Lower lobe of right lung (tissue), 2 donors: ENCODE measurements at places on chromosomes 7 and 10. TPM values are rescaled to one million over a fixed set of nuclear protein-coding genes. Genes with fewer than 3 reads are reported as not detected.
A peak's percentile ranks its signal among the peaks of the same experiment; 100 is the strongest.

The ADRA2A gene
- 3.8 TPM for total RNA-seq

DNA sequence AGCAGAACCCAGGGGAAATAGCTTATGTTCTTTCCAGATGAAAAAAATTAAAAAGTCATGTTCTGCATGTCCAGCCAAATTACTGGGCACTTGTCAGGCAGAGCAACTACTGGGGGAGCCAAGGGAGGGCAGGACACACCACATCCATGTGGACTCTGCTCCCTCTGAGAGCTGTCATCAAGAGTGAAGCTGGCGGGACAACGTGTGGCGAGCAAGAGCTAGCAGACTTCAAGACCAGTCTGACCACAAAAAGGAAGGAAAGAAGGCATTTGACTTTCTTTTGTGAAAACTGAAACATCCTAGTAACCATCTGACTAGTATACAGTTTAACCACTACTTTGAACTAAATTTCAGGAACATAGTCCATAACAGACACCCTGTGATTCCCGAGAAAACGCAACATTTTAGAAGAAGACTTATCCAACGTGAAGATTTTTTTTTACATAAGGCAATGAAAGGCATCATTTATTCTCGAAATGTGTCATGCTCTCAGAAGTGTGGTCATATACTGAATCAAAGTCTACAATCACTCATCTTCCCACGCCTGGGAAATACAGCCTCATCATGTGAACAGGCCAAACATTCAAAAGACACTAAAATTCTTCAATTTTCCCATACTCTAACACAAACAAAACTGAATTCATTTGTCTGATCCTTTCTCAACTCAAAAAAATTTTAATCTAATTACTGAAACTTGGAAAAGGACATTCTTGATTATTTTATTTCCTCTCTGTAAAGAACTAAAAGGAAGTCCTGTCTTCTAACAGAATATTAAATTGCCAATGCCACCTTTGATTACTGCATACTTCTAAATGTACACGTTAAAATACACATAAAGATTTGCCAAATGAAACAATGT is 15.5 kb downstream of the CYTH3 start:
- peak; percentile 54 for DNase-seq

DNA sequence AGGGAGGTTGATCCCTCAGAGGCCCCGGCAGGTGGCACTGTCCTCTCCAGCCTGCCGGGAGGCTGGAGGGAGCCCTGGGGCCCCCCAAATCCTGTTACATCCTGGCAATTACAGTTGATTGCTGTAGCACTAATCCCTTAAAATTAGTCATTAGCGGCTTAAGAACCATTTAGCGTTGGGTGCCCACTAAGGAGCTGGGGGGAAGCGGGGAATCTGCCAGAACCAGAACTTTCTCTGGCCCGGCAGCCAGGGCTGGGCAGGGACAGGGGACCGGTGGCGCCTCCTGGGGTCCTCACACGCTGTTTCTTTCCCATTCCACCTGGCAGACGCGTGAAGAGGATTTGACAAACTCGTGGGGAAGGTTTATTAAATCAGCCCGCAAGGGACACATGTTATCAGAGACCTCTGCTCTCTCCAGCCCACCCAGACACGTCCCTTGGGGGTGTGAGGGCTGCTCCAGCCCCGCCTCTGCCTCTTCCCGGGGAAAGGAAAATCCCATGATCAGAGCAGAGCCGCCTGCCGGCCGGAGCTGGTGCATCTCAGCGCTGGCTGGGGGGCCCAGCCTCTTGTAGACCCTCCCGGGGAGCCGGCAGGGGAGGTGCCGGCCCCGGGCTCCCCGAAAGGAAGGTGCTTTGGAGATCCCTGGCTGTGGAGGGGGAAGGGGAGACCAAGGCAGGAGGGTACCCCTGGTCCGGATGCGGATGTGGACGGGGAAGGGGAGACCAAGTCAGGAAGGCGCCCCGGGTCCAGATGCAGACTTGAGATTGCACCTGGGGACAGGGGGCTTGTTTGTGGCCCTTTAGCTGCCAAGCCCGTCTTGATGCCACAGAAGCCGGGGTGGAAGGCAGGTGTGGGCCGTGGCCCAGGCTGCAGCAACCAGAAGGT is 142.7 kb downstream of the ELFN1 start:
- no peak for DNase-seq

- DNase-seq, result no peak
Observed at GRCh38 chr7:127816354-127817190, 164.6 kb downstream of the SND1 start.

The CFAP69 gene
- total RNA-seq, result 8.4 TPM

GRCh38 chr10:90723416-90724068 is 134.3 kb downstream of the HTR7 start:
- no peak for DNase-seq

- no peak for DNase-seq
Observed at GRCh38 chr10:111967547-111967946, 216.0 kb downstream of the GPAM start.

The CACNB2 gene
- 1.4 TPM for total RNA-seq

- DNase-seq, result no peak
Observed at GRCh38 chr10:78865538-78865875, 203.3 kb upstream of the ZMIZ1 start.

The CPA5 gene
- not detected for total RNA-seq

The GIMAP2 gene
- total RNA-seq, result 46.9 TPM

DNA sequence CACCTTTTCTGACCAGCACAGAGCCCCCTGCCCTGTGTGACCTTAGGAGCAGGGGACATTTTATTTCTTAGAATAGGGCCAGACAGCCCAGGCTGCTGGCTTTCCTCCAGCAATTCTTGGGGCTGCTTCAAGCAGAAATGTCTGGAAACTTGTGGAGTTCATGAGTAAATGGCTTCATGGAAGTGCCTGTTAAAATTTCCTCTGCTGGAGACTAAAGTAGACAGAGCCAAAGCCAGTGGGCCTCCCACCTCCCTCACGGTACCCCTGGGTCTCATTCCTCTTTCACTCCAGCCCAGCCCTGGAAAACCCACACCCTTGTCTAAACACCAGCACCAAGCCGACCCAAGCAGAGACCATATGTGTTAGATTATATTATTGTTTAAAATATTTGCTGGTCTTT is 505.5 kb upstream of the ZMIZ1 start:
- DNase-seq, result no peak

DNA sequence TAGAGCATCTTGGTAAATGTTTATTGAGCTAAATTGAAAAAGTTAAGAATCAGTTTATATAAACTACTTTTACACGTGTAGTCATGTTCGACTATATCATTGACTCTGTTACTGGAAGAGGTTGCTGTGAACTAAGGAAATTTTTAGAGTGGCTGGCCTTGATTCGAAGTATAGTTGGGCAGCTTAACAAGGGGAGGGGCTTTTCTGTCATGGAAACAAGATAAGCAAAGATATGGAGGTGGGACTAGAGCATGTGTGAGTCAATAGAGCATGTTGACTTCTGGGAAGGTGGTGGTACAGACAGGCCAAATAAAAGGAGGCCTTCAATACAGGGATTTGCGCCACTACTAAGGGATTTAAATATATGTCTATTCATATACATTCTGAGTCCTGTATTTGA is 7.6 kb downstream of the ATP5F1C start:
- no peak for DNase-seq

DNA sequence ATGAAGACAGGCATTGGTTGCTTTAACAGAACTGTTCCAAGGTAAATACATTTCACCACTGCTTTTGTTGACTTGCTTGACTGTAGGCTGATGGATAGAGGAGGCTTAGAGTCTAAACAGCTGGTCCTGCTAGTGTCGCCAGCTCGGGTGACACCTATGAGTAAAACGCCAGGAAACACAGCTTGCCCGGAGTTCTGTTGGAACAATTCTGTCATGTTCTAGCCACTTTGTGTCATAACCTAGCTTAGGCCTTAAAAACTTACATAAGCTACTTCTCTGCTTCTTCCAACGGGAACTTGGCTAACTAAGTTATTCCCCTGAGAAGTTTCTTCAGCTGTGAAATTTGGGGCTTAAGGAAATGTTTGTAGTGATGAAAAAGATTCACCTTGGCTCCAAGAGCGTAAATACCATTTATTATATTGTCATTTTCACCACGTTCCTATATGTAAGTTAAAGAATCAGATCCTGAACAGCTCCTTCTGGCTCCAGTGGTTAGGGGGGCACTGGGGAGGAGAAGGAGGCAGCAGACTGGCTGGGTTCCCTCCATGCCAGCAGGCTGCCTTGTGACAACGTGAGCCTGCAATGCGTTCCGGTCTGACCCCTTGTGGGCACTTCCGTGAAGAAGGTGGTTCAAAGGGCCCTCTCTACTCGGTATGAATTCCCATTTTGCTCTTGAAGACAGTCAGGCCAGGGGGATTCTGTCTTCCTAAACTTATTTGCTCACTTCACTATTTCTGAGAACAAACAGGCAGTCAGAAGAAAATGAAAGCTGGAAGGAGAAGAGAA is 253.2 kb downstream of the BMPER start:
- no peak for DNase-seq

GRCh38 chr10:102781921-102782557 is 38.3 kb downstream of the WBP1L start:
- DNase-seq, result no peak

The HGF gene
- 17.2 TPM for total RNA-seq

- DNase-seq, result no peak
Observed at GRCh38 chr7:133582766-133583523, 330.1 kb downstream of the EXOC4 start.

- no peak for DNase-seq
Observed at GRCh38 chr7:156609010-156609877, 31.3 kb upstream of the RNF32 start.

DNA sequence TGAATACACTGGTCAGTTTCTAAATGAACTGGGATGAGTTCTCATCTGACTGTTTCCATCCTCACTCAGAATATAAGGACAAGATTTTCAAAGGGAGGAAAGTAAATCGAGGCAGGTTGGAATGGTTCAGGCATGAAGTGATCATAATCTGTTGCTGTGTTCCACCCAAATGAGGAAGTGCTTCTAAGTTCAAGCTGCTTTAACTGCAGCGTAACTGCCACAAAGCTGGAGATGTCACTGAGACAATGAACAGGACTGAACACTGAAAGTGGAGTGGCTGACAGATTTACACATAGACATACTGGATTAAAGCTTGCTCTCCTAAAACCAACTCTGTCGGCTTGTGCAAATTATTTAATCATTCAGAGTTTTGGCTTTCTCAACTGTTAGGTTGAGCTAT is 66.6 kb downstream of the GPR37 start:
- DNase-seq, result no peak

DNA sequence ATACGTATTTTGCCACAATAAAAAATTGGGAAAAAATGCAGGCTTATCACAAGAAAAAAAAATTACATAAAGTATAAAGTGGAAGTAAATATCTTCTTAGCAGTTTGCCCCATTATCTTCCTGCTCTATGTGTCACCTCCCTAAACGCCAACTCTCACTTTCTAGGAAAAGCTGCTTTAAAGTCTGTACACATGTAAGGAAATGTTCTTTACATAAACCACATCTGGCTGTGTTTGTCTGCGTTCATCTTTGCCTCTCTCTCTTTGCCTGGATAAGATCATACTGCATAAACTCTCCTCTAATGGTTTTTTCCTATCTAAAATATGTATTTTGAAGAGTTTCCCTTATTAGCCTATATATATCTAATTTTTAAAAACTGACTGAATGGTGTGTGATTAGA is 23.0 kb upstream of the UMAD1 start:
- no peak for DNase-seq

DNA sequence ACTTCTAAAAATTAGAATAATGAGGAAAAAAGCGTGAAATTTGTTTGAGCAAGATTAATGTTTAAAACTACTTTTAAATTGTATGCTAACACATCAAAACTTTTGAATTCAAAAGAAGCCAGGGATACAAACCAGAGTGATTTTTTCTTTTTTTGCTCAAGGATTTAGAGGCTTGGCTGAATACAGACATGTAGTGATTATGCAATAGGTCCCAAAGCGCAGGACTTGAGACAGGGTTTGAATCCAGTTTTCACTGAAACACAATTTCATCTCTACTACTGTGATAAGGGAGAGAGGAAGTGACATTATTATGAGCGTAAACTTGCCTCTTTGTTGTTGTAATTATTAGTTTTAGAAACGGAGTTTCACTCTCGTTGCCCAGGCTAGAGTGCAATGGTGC is 207.3 kb downstream of the ZNF33B start:
- no peak for DNase-seq

GRCh38 chr7:70775570-70776156 is 356.3 kb upstream of the GALNT17 start:
- no peak for DNase-seq

- no peak for DNase-seq
Observed at GRCh38 chr7:12519682-12520009, 50.9 kb upstream of the SCIN start.

DNA sequence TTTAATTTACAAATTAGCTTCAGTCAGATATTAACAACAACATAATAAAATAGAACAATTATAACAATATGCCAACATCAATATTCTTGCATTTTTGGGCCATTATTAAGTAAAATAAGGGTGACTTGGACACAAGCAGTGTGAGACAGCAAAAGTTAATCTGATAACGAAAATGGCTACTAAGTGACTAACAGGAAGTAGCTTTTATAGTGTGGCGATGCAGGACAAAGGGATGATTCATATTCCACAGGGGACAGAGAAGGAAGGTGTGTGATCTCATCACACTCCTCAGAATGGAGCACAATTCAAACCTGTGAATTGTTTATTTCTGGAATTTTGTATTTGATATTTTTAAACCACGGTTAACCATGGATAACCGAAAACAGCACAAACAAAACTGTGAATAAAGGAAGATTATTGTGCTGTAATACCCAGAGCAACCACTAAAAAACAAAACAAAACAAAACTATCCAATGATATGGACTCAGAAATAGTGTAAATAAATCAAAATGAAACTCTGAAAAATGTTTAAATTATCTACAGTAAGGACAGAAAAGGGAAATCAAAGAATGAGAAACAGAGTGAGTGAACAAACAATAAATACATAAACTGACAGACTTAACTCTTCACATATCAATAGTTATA is 66.9 kb upstream of the TFEC start:
- no peak for DNase-seq

GRCh38 chr7:105020926-105021325 is 6.9 kb downstream of the KMT2E start:
- no peak for DNase-seq

The DHTKD1 gene
- total RNA-seq, result 21.7 TPM

DNA sequence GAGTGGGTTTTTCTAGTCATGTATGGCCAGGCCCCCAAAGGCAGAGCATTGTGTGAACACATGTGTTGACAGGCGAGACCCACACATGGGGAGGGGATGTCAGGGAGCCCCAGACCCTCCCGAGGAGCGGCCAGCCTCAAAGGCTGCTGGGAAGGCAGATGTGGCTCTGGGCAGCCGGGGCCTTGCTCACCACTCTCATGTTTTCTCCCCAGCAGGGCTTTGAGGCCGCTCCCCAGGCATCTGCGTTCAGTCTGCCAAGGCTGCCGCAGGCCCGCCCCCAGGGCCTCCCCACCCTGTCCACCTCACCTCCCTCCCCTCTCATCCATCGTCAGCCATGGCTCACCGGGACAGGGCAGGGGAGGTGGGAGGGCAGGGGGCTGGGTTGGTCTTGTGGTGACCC is 16.6 kb upstream of the VSIR start:
- DNase-seq, result no peak

GRCh38 chr10:27759483-27760272 is 14.1 kb upstream of the MKX start:
- DNase-seq, result no peak

DNA sequence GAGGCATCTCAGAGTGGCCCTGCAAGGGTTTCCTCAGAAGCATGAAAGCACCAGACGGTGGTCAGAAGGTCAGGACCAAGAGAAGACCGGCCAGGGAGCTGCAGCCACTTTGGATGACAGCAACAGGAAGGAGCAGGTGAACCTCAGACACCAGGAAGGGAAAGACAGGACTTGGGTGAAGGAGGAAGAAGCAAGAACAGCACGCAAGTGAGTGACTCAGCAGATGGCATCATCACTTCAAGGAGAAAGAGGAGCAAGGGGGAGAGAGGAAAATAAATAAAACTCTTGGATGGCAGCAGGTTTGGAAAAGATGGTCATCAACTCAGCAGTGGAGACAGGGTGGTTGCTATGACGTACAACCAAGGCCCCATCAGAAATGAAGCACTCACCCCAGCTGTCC is 31.6 kb downstream of the NCAPG2 start:
- no peak for DNase-seq
